ENCODE measurements at places on chromosomes 12 and 14.

DNA sequence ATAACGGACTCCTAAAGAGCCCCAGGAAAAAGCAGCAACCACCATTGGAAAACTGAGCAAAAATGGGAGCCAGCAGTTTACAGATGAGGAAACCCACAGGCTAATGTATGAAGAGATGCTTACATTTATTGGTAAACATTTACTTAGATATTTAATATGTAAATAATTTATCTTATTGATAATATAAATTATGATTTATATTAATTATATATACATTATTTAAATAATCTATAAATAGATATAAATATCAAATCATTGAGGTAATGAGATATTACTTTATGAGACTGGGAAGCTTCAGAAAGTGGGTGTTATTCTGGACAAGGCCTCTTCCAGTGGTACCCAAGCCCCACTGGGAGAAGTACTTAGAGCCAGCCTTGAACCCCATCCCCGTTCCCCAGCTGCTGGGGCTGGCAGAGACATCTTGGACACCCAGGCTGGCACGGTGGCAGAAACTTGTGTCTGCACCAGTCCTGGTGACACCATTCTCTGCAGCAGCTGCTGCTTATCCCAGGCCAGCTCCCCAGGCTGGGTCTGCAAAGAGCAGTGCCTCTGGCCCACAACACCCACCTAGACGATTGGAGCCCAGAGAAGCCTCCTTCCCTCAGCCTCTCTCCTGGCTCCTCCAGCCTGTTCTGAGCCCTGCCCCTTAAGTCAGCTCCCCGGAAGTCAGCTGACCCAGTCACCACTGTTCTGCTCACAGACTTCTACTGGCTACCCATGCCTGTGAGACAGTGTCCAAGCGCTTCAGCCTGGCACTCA lies 25.9 kb downstream of the ISCA2 start:
- DNase-seq, result no peak

GRCh38 chr12:19245666-19246065 lies 116.1 kb downstream of the PLEKHA5 start:
- DNase-seq, result no peak

- no peak for DNase-seq
These were observed 29.7 kb downstream of the CCDC85C start for GRCh38 chr14:99574099-99574880.

- DNase-seq, result no peak
These were observed 442 bp downstream of the FLVCR2 start for GRCh38 chr14:75578786-75579337.

DNA sequence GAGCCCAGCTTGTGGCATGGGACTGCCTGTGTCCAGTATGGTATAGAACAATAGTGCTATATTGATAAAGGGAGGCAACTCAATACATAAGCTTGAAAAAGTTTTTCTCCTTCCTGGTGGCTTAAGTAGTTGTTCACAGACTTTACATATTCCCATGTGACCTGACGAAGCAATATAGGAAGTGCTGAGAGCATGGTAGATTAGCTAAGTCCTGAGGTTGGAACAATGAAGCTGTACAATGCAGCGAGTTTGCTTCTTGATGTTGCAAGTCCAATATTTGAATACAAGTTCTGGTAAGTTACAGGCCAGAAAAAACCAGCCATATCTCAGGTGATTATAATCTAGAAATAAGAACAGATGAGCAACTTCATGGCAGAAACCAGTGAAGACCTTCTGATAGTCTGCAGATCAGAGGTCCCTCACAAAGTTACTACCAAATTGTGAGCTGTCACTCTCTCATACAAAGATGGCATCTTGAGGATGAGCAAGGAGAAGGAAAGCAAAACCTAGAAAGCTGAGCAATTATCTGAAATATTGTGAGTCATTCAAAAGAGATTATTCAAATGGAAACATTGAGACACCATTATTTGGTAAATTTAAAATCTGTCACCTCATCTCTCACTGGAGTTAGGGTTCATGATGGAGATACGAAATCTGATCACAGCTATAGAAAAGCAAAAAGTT lies 72.9 kb upstream of the BTG1 start:
- no peak for DNase-seq

- DNase-seq, result no peak
These were observed 39.0 kb downstream of the LRRK2 start for GRCh38 chr12:40263616-40264409.

Data from CD4-positive, alpha-beta T cell treated with Interleukin-4 for 4 hours (primary cell).